H4 (cell line): ENCODE measurements at places on chromosomes 16 and 17.
A peak's percentile ranks its signal among the peaks of the same experiment; 100 is the strongest.

- DNase-seq = peak; percentile 90
These were observed 2.6 kb downstream of the PMP22 start for GRCh38 chr17:15262291-15263205.

DNA sequence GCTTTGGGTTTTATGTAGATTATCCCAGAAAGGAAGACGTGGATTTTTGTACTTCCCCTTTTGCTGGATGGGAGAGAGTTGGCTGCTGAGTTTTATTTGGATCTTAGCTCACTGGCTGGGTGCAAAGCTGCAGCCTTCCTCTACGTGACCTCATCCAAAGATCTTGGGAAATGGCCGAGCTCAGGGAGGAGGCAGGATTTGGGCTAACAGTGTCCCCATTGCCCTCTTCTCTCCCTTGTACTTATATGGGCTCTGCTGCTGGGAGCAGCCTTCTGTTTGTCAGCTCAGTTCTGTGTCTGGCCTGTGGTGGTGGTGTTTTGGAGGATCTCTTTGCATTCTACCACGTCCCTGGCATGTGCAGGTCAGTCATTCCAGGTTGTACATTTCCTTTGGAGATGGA lies 2.0 kb downstream of the AOC3 start:
- no peak for DNase-seq

DNA sequence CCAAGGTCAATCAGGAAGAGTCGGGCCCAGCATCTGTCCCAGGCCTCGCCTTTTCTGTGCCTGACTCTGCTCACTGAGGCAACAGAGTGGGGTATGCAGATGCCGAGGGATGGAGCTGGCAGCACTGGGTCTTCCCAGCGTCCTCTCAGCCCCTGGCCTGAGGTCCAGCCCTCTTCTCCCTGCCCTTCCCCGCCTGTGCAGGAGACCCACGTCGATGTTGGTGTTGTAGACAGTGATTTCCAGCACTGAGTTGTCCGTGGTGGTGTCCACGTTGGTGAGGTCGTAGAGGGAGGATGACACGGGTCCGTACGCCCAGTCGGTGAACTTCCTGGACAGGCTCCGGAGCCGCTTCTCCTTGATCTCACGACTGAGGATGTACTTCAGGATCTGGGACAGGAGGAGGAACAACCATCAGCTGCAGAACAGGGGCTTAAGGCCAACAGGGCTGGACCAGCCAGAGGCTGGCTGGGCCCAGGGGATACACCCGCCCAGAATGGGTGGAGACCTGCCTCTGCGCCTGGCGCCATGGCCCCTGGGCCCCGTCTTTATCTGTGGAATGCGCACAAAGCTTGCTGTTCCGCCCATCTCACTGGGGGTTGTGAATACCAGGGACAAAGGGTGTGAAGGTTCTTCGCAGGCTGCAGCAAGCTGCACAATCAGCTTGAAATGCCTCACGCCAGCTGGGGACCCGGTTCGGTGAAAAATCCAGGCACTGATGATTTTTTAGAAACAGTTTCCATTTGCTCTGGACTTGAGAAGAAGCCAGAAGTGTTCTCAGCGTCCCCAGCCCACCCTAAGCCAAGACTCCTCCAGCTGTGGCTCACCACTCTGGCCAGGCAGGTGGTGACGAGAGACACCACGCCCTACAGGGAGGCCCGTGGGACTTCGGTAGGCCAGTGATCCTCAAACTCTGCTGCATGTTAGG lies 27.5 kb downstream of the TRPV3 start:
- no peak for DNase-seq

- peak; percentile 78 for DNase-seq
These were observed 29.0 kb downstream of the GLG1 start for GRCh38 chr16:74577882-74578366.

- DNase-seq = no peak
These were observed 74.1 kb downstream of the WNT3 start for GRCh38 chr17:46744441-46744840.

DNA sequence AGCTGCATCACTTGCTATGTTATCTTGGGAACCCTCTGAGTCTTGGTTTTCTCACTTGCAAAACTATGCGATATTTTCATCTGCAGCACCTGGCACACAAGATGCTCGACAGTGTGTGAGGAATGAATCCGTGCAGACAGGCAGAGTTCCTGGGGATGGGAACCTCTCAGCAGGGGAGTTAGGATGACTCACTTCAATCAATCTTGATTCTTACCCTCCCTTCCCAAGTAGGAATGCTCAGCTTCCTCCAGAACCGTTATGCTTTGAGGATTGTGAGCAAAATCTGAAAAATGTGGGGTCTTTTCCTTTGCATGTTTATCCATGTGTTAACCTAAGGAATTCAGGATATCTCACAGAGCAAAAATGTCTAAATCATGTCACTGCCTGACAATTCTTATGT lies 68.9 kb upstream of the HNF1B start:
- DNase-seq = no peak

GRCh38 chr16:56801762-56802161 lies 63.2 kb upstream of the SLC12A3 start:
- DNase-seq = no peak

DNA sequence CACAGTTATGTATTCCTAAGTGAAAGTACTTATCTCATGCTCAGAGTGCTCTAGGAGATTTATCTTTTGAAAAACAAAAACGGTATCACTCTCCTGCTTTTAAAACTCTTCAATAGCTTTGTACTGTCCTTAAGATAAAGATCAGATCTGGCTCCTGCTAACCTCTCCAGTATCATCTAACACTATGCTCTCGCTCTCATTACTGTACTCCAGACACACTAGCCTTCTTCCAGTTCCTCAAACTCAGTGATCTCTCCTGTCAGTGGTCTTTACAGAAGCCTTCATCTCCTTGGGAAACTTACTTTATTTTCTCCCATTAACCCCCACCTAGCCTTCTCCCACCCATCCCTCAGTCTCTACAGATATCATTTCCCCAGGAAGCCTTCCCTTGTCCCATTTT lies 10.1 kb downstream of the ULK2 start:
- no peak for DNase-seq

DNA sequence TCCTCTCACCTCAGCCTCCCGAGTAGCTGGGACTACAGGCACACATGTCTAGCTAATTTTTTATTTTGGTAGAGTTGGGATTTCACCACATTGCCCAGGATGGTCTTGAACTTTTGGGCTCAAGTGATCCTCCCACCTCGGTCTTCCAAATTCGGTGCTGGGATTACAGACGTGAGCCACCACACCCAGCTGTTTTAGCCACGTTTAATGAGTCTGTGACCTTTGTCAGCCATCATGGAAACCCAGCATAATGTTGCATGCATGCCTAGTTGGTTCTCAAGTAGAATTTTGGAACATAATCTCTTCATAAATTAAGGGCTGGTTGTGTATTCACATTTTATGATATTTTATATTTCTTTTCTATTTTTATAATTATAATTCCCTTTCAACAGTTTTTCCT lies 42.0 kb downstream of the GOSR1 start:
- no peak for DNase-seq

DNA sequence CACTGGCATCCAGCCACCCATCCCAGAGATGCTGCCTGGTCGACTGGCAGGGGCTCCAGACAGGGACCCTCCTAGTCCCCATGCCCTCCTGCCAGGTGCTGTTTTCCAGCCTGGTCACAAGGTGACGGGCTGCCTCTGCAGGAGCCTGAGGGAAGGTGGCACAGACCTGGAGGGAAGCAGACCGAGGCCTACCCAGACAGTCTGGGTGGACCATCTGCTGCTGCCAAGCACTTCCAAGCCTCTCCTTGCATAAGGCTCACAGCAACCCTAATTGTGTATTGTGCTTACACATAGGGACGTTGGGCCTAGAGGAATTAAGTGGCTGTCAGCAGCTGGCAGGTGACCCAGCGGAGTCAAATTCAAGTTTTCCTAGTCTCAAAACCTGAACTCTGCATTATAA lies 90.1 kb upstream of the KCNJ18 start:
- no peak for DNase-seq

GRCh38 chr17:48499248-48499647 lies 31.6 kb downstream of the HOXB1 start:
- no peak for DNase-seq

- DNase-seq = no peak
These were observed at the start of gene MT1G for GRCh38 chr16:56667581-56668571. TSS of gene MT1G (minus strand) at chr16:56668065. CDS start at chr16:56667993, 72 bp downstream.

GRCh38 chr17:17946093-17946492 lies 26.1 kb downstream of the TOM1L2 start:
- DNase-seq = no peak

DNA sequence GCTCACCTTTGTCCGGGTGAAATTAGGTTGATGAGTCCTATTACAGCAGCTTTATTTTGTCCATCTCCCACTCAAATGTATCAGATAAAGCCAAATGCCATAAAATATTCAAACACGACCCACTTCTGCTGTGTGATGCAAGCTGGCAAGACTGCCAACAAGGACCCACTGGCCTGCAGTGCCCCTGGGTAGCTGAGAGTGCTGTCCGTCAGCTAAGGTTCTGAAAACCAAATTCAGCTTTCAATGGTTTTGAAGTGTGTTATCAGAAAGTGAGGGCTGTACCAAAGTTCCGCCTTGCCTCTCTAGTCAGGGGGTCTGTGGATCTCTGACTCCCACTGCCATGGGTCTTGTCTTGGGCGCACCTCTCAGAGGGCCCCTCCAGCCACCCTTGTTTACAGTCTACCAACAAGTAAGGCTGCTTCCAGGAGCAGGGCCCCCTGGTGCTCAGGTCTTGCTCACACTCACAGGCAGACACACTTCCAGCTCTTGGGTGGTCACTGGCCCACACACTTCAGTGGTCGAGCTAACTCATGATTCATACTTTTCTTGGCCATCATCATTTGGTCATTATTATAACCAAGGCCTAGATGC lies 10.5 kb upstream of the CCDC182 start:
- DNase-seq = no peak

- DNase-seq = no peak
These were observed 141.4 kb downstream of the TMEM132E start for GRCh38 chr17:34720760-34721159.
